ENCODE measurements at places on chromosomes 4 and X.
A peak's percentile ranks its signal among the peaks of the same experiment; 100 is the strongest.

DNA sequence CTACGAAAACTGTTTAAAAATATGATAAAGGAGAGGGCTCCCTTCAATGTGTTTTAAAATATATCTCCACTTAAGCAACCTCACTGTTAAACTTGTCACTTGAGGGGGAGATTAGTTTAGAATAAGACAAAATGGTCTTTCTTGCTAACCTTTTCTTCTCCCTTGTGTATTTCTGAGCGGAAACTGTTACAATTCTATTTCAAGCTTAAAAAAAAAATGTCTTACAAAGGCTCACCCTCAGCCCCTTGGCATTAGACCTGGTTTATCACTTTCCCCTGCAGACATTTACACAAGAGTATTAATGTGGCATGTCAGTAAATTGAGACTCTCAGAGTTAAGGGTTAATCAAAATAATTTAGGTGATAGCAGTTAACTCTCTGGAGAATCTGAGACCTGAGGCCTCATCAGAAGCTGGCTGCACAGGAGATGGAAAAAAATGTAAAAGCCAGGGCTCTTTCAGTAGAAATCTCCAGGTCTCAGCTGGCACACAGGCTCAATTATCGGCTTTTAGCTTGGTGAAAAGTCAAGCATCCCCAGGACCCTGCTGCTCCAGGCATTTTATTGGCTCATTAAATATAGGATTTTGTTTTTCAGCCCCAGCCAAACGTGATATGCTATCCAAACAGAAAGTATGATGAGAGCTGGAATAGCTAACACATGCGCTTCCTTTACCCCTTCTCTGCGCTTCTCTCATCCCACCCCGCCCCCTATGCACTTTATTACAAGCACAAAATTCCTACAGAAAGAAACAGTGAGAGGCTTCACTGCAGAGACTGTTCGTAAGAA is 130.5 kb downstream of the PPA2 start:
- no peak for DNase-seq

GRCh38 chr4:168585168-168586091 is 88.6 kb downstream of the PALLD start:
- peak; percentile 93 for DNase-seq

DNA sequence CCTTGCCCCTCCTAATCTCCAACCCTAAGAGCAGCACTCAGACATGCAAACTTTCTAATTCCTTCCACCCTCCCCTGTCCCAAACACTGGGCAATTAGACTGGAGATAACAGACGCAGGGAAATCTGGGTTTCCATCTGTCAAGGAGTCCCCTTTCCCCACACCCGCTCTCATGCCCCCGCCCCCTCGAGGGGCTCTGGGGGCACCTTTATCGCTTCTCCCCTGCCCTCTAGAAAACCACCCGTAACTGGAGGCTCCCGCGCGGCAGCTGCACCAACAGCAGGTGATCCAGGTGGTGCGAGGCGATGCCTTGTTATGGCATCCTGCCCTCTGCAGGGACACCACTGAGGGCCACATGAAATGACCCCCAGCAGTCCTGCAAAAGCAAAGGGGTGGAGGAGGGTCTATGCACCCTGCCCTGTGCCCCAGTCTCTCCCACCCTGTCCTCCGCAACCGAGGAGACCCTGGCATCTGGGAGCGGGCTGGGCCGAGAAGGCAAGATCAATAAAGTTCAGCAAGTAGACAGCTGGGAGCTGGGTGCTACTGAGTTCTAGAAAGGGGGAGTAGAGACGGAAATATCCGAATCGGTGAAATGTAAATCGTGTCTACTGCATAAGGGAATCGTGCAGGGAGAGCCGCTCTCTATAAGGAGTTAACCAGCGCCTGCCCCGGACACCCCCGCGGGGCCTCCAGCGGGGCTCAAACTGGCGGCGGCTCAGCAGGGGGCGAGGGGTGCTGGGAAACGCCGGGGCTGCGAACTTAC is 1.6 kb downstream of the KCTD8 start:
- no peak for DNase-seq

- DNase-seq = no peak
Measured at GRCh38 chr4:156547439-156547838, 424.2 kb downstream of the PDGFC start.

GRCh38 chr4:121070274-121070673 is 2.1 kb downstream of the NDNF start:
- no peak for DNase-seq

- DNase-seq = no peak
Measured at GRCh38 chr4:79661196-79661595, 253.2 kb upstream of the GK2 start.

- no peak for DNase-seq
Measured at GRCh38 chr4:39469429-39470077, 10.7 kb downstream of the LIAS start.

GRCh38 chr4:85302756-85303155 is 172.2 kb upstream of the ARHGAP24 start:
- DNase-seq = no peak

GRCh38 chrX:113594123-113594841 is 753.7 kb upstream of the AMOT start:
- DNase-seq = no peak

- DNase-seq = no peak
Measured at GRCh38 chr4:184536881-184537248, 62.5 kb upstream of the IRF2 start.

GRCh38 chrX:12610079-12610478 is 181.1 kb upstream of the PRPS2 start:
- DNase-seq = no peak

DNA sequence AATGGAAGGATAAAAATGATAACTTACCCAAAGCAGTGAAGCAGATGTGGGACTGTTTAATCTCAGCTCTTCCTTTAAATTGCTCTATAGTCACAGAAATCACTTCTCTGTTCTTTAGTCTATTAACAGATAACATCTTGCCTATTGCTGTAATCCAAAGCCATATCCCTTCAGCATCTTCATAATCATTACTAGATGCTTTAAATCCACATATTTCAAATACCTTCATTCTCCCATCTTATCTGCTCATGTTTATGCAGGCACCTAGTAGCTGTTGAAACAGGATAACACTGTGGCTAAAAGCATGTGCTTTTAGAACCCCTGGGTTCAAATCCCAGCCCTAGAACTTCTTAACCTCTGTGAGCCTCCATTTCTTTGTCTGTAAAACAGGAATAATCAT is 209.9 kb downstream of the RELL1 start:
- DNase-seq = no peak

GRCh38 chr4:1879485-1879884 is 8.3 kb downstream of the NSD2 start:
- no peak for DNase-seq

DNA sequence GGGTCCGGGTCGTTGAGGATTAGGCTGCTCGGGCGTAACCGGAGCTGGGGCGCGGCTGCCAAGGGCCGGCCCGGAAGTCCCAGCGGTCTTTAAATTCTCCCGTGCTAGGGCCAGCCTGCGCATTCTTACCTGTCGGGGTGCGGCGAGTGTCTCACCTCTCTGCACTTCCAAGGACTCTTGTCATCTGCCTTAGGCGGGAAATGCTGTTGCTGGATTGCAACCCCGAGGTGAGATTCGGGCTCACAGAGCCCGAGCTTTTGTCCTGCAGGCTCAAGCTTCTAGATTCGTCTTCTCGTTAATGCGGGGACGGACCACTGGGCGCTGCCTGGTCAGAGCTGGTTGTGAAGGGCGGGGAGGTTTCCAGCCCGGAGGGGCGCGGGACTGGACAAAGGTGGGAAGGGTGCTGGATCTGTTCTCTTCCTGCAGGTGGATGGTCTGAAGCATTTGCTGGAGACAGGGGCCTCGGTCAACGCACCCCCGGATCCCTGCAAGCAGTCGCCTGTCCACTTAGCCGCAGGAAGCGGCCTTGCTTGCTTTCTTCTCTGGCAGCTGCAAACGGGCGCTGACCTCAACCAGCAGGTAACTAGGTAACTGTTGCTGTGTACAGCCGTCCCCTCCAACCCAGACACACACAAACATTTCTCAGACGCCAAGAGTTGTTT is at the start of gene ANKRD37:
TSS of gene ANKRD37 (plus strand) at position 118 of the 662 bp plus-strand sequence. CDS start at position 201, 83 bp downstream.
- no peak for DNase-seq

- no peak for DNase-seq
Measured at GRCh38 chrX:53324803-53325202, 43.4 kb upstream of the IQSEC2 start.

DNA sequence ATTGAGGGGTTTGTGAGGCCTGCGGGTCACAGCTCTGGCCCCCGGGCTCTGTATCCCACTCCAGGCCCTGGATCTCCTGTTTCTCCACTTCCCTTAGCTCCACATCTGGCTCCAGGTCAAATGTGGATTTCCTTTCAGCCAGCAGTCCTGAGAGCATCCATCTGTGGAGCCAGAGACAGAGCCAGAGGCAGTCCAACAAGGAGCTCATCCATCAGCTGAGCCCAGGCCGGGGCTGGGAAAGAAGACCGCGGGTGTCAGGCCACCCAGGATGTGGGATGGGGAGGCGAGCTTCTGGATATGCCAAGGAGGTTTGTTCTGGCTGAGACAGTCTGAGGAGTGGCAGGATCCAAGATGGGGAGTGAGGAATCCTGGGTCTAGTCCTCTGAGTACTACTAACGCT is 91.7 kb downstream of the EFNB1 start:
- DNase-seq = no peak

GRCh38 chr4:114249561-114249960 is 270.1 kb upstream of the ARSJ start:
- DNase-seq = no peak

- no peak for DNase-seq
Measured at GRCh38 chr4:41294445-41295062, 37.8 kb downstream of the UCHL1 start.

- no peak for DNase-seq
Measured at GRCh38 chr4:164021947-164022346, 527.5 kb downstream of the TMA16 start.

DNA sequence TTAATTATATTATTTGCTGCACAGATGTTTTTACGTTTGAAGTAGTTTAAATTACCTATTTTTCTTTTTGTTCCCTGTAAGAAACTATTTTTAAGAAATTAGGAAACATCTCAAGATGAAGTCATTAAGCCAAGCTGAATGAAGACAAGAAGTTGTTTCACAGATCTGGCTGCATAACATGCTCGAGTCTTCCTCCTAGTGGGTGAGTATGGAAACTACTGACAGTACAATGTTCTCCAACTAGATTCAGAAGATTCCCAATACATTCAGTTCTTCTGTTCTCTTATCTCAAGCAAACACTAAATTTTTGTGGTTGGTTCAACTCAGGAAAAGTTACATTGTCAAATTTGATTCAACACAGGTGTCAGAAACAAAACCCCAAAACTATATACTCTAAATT is 256.8 kb upstream of the VCX start:
- DNase-seq = no peak

- no peak for DNase-seq
Measured at GRCh38 chr4:115213716-115214115, 100.3 kb upstream of the NDST4 start.

GRCh38 chrX:135087867-135088266 is 32.5 kb downstream of the ETDB start:
- DNase-seq = no peak

GRCh38 chr4:86939729-86940575 is 5.1 kb downstream of the AFF1 start:
- no peak for DNase-seq

DNA sequence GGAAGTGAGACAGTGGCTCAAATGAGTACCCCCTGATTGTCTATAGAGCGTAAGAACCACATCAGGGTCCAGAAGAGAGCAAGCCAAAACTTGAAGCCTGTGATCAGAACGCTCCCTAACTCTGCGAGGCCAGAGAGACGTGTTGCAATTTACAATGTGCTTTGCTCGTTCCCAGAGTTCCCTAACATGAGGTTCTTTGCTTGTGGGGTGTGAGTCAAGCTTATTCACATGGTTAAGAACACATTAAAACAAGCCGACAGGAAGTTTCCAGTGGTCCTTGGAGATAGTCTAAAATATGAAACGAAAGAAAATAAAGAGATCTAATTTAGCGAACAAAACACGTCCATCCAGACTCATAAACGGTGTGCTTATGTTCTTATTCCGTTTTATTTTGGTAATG is 702.3 kb downstream of the TRIML1 start:
- no peak for DNase-seq

DNA sequence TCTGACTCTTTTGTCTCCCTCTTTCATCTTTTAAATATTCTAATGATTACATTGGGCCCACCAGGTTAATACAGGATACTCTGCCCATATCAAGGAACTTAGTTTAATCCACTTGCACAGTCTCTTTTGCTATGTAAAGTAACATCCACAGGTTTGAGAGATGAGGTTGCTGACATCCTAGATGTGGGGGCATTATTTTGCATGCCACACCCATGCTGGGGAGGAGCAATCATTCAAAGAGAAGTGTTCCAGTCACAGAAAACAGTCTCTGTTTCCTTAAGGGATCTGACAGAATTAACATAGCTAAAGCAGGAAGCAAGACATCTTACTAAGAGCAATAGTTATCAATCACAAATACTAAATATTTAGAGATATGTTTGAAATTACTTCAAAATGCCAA is 11.5 kb upstream of the TRAM1L1 start:
- no peak for DNase-seq

- DNase-seq = no peak
Measured at GRCh38 chrX:9466124-9466495, 1.3 kb downstream of the TBL1X start.

GRCh38 chr4:45346816-45347435 is 620.6 kb upstream of the GNPDA2 start:
- DNase-seq = no peak

GRCh38 chr4:36716874-36717273 is 435.5 kb downstream of the DTHD1 start:
- no peak for DNase-seq

GRCh38 chr4:145180298-145181090 is at the start of gene OTUD4:
Gene OTUD4 (minus strand): TSS chr4:145180589. CDS start chr4:145179973, 616 bp downstream.
- peak; percentile 95 for DNase-seq

DNA sequence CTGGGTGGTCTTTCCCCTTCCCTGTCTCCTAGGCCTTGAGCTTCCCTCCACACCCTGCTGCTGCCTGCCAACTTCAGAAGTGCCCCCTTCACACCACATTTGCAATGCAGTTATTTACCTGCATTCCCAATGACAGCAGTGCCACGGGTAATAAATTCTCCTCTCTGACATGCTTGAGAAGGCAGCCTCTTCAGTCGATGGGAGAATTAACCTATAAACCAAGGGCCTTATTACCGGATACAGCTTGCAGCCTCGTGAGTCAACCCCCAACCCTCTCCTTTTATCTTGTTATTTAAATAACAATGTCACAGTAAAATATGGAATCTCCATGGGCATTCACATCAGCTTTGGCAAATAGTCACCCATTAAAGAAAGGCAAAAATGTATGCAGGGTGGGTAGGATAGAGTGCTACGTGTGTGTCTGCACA is 34.7 kb upstream of the LGI2 start:
- no peak for DNase-seq

- DNase-seq = no peak
Measured at GRCh38 chr4:69849969-69850368, 10.0 kb downstream of the SULT1E1 start.

GRCh38 chrX:53715346-53715924 is 28.9 kb upstream of the HUWE1 start:
- DNase-seq = no peak

- no peak for DNase-seq
Measured at GRCh38 chr4:6753103-6753560, 29.4 kb upstream of the KIAA0232 start.

GRCh38 chrX:154013614-154014360 is 5.9 kb downstream of the IRAK1 start:
- DNase-seq = no peak

DNA sequence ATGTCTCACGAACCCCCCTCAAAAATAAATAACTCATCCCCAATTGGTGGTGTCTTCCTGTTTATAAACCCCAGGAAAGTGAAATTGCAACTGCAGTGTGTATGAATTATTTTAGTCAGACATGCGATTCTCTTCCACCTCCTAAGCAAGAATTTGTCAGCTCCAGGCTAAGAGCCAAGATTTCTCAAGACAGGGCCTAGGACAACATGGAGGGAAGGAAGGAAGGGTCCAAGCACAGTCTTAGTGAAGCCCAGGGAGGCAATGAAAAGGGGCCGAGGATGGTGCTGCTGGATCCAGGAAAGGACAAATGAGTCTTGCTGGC is 20.0 kb downstream of the SH3KBP1 start:
- DNase-seq = no peak

Measured in vagina (tissue), 2 donors.